ENCODE measurements at places on chromosomes 4 and X. TPM values are rescaled to one million over a fixed set of nuclear protein-coding genes. Genes with fewer than 3 reads are reported as not detected.

DNA sequence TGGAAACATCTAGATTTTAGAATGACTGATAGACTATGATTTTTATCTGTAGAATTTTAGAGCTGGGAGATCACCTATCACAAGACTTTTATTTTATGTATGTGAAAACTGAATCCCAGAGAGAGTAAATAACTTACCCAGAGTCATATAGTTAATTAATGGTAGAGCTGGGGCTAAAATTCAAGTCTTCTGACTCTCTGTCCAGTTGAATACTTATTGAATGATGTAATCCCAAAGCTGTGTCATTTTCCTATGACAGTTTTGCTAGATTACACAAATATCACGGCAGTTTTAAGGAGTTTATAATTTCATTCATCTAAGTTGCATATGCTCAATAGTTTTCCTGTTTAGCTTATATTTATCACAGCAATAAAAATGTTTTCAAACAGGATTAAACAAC lies 6.7 kb downstream of the NRK start:
- DNase-seq, result no peak

GRCh38 chr4:183413234-183414200 lies 30.9 kb upstream of the CDKN2AIP start:
- DNase-seq, result no peak

Gene MAEA
- total RNA-seq, result 72.3 TPM

GRCh38 chrX:19190902-19191301 lies 68.6 kb upstream of the ADGRG2 start:
- no peak for DNase-seq

DNA sequence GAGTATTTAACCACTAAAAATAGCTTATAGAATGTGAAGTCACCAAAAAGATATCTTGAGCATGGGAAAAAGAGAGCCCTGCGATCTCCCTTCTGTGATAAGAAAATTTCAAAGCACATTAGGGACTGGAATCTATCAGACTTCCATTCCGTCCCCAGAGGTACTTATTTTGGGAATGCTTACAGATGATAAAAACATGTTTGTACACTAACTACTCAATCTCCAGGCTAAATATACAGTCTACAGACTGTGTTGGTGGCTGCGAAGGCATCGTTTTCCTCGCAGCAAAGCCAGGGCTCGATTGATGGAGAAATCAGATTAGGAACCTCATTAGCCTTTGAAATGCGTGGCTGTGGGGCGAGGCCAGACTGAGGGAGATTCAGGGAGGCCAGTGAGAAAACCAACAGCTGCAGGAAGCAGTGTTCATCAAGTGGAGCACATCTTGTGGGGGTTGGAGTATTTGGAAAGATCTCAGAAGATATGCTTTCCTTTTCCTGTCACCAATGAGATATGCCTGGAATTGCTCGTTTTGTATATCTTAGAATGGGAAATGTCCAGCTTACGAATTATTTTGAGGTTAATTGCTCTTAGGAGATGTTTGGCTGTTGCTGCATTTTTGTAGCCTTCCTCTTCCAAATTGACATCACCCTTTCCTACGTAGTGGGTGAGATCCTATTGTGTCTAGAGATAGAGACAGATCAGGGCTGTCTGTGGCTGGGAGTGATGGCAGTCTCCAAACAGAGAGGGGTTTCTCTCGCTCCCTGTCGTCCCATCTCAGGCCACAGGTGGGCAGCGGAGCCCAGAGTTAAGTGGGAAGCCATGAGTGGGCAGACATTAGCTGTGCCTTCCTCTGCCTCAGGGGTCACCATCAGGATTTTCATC lies 224.9 kb upstream of the FAT1 start:
- no peak for DNase-seq

GRCh38 chr4:30950737-30951136 lies 230.6 kb downstream of the PCDH7 start:
- no peak for DNase-seq

Gene CDKL2
- 3.6 TPM for total RNA-seq

DNA sequence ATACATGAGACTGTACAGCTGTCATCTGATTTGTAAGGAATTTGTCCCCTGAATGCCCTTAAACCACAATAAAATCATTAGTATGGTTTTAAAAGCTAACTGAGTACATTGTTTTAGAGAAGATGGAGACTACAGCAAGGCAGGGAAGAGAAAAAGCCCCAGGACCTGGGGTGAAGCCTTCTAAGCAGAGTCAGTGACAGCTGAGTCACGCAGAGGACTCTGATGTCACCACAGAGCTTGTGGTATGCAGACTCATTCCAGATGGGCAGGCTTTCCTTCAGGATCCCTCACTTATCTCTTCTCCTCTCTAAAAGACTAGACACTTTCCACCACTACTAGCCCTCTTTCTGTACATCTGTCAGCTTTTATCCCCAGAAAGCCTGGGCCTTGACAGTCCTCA lies 97.1 kb upstream of the ATOH1 start:
- no peak for DNase-seq

- DNase-seq, result no peak
Observed at GRCh38 chr4:109186458-109186945, 116.0 kb downstream of the COL25A1 start.

Gene CT55
- total RNA-seq, result not detected

Gene GABRA4
- not detected for total RNA-seq

- DNase-seq, result no peak
Observed at GRCh38 chrX:153944140-153944799, at the start of gene RENBP. Gene RENBP (minus strand): TSS chrX:153944643. CDS start chrX:153944610, 33 bp downstream.

DNA sequence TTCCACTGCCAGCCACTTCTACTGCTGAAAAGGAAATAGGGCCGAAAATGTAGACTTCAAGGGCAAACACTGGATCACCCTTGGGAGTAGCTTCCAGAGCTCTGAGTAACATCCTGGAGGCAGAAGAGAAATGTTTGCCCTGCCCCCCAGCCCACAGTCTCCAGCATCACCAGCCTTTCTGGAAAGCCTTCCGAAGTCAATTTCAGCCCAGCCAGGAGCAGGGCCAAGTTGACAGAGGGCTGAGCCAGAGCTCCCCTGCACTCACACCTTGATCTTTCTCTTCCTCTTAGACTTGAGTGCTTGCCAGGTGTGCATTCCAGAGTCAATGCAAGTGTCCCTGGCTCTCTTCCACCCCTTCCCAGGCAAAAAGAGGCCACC lies 35.2 kb downstream of the SLC25A5 start:
- no peak for DNase-seq

GRCh38 chr4:153733751-153734448 lies 25.9 kb downstream of the RNF175 start:
- no peak for DNase-seq

DNA sequence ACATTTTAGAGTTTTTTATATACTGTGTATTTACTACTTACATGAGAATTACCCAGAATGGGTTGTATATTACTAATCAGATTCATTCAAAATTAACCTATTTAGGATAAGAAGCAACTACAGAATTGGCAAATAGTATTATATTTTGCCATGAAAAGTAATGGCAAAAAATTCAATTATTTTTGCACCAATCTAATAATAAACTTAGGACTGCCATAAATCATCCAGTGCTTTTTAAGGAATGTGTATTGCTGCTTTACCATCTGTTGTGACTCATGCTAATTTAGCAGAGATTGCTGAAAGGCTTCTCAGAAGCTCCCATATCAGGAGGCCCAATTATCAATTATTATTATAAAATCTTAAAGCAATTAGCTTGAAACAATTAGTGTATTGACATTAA lies 24.0 kb downstream of the NPY2R start:
- no peak for DNase-seq

GRCh38 chr4:211033-211511 lies 86.8 kb downstream of the ZNF718 start:
- DNase-seq, result no peak

GRCh38 chr4:7422151-7422897 lies 12.4 kb downstream of the PSAPL1 start:
- DNase-seq, result no peak

Gene CSAG2
- not detected for total RNA-seq

Gene FAM47E
- 0.07 TPM for total RNA-seq

GRCh38 chrX:115058276-115058675 lies 40.9 kb upstream of the IL13RA2 start:
- DNase-seq, result no peak

DNA sequence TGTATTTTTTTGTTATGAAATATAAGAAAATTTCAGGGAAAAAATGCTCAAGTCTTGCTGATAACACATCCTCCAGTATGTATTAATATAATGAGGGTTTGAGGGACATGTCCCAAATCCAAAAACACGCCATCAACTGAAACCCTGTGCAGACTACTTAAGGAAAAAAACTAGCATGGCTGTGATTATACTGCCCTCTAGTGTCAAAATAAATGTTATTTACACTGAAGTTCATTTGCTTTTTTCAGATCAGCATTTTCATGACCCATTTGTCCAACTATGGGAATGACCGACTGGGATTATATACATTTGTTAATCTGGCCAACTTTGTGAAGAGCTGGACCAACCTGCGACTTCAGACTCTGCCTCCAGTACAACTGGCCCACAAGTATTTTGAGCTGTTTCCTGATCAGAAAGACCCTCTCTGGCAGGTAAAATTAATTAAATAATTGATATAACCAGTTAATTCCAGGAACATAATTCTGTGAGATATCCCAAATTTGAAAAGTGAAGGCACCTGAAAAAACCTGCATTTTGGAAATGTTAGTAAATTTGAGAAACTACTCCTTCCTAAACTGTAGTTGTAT lies 128.5 kb downstream of the PRSS12 start:
- DNase-seq, result peak; percentile 20

Gene HPGDS
- not detected for total RNA-seq

GRCh38 chr4:140427919-140428471 lies 547 bp upstream of the CLGN start:
- DNase-seq, result no peak

- no peak for DNase-seq
Observed at GRCh38 chr4:182536221-182536811, 293.1 kb downstream of the TENM3 start.

Gene UGT2B11
- not detected for total RNA-seq

DNA sequence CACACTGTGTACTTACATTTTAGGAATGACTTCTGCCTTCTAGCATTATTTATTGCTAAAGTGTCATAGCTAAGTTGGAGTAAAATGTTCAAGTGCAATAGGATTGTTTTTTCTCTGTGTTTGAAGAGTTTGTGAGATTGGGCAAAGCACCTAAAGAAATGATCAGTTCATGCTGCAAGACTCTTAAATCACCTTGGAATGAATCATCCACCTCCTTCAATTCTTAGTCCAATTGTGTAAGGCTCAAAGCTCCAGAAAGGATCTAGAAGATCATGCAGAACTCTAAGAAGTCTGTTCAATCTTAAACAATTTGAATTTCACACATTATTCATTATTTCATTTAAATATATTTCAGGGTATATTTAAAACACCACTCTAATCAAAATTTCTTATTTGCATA lies 137.1 kb downstream of the AMELX start:
- DNase-seq, result no peak

Gene AWAT2
- not detected for total RNA-seq

GRCh38 chr4:53974561-53974960 lies 89.8 kb downstream of the CHIC2 start:
- no peak for DNase-seq

DNA sequence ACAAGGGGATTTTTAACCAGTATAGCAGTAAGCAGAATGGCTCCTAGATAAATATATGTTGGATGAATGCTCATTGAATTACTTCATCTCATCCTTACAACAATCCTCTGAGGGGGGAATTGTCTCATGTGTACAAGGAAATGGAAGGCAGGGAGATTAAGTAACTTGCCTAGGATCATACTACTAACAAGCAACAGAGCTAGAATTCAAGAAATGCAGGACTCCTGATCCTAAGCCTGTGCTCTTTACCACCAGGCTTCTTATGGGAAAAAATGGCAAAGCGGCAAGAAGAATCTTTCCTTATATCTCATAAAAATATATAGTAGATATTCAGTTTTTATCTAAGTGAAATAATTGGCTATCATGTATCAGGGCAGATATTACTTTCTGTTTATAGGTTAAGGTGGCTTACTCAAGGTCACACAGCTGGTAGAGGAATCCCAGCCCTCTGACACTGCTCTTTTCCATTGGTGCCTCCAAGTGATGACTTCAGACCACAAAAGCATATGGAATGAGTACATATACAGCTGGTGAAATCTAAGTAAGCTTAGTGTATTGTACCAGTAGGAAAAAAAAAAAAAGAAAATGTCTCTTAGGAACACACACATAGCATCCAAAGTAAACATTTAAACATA lies 2.1 kb downstream of the ABHD18 start:
- DNase-seq, result no peak

Gene DDX3X
- total RNA-seq, result 87.6 TPM

- no peak for DNase-seq
Observed at GRCh38 chr4:102321260-102321995, 23.9 kb downstream of the SLC39A8 start.

Gene ESX1
- not detected for total RNA-seq

GRCh38 chr4:107774681-107775080 lies 50.1 kb upstream of the SGMS2 start:
- DNase-seq, result no peak

Gene FRAS1
- total RNA-seq, result 9.1 TPM

- no peak for DNase-seq
Observed at GRCh38 chrX:13285229-13285628, 34.6 kb downstream of the ATXN3L start.

GRCh38 chr4:77284036-77284435 lies 127.0 kb downstream of the CCNG2 start:
- no peak for DNase-seq

Gene KIF4A
- 26.8 TPM for total RNA-seq

Gene MTTP
- total RNA-seq, result under 0.01 TPM

Gene ETDB
- not detected for total RNA-seq

DNA sequence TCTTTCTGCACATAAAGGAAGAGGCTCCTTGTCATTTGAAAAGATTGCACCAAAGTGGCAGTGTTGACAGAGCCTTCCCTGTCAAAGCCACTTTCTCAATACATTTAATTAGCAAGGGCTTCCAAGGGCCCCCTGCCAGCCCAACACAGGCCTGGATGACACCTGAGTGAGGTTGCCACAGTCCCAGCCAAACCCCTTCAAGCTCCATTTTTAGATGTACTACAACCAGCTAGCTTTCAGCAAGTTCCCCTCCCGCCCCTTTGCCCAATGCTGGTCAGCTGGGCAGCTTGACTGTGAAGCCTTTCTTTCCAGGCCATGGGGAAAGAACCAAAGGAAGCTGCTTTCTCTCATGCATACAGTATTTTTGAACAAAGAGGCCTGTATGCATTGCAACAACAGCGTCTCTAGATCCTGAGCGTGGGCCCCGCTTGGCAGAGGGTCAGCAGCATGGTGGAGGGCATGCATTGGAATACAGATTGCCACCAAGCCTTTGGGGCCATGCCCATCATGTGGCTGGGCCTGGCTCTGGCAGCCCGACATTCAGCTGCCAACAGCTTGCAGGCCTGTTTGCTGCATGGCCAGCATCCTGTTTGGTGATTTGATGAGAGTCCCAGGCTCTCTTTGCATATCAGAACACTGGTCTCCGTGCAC lies 261.1 kb upstream of the GATB start:
- no peak for DNase-seq

All from epithelial cell of proximal tubule (primary cell).